ENCODE measurements at places on chromosomes 5 and 9.

GRCh38 chr5:84614906-84615305, 230.2 kb upstream of the EDIL3 start:
- DNase-seq = no peak

DNA sequence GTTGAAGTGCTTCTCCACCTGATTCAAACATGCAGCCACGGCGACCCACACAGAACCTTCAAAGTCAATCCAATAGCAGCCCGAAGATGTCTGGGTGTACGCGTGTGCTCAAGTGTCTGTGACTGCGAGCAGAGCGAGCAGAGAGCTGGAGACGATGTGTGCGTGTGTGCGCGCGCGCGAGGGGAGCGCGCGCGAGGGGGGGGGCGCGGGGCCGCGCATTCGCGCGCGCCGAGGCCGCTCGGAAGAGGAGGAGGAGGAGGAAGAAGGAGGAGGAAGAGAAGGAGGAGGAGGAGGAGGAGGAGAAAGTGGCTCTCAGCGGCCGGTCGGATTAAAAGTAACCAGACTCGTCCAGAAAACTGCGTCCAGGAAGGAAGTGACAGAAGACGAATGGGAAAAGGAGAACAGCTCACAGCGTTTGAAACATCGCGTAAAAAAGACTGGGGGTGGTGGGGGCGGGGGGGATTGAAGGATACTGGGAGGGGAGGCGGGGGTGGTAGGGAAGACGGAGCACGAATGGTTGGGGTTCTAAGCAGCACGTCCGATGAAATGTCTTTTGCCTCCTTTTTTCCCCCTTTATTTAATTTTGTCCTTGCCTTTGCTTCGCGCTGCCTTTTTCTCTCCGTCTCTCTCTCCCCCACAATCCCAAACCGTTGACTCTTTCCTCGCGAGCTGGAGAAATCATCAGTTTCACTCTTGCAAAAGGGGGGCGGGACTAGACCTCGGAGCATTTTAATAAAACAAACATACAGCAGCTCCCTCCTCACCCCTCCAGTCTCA, at the start of gene MEF2C:
TSS of gene MEF2C (minus strand) at position 126 of the 777 bp plus-strand sequence. CDS start 59,396 bp downstream, outside the sequence.
- peak; percentile 44 for DNase-seq

- DNase-seq = no peak
These were observed 70.1 kb downstream of the PCSK5 start for GRCh38 chr9:75960551-75960950.

- DNase-seq = no peak
These were observed 89.4 kb downstream of the RGS7BP start for GRCh38 chr5:64595031-64595855.

GRCh38 chr9:75892216-75892911, 1.9 kb downstream of the PCSK5 start:
- peak; percentile 55 for DNase-seq

DNA sequence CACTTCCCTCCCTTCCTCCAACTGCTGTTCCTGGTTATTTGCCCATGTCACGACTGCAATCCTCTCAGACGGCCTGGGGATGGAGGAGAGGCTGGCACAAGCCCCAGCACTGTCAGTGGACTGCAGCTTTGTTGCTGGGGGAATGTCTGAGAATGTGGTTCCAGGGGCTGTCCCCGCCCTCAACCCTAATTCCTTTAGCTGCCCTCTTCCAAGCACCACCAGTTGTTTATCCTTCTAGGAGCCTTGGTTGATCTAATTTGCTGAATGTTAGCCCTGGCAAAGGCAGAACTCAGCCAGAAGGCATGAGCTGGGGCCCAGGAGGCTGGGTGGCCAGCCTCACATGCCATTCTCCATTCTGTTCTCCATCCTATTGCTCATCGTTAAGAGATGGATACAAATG, 51.6 kb downstream of the ADAM19 start:
- DNase-seq = no peak

- DNase-seq = no peak
These were observed 232.6 kb upstream of the TNC start for GRCh38 chr9:115350548-115350947.

DNA sequence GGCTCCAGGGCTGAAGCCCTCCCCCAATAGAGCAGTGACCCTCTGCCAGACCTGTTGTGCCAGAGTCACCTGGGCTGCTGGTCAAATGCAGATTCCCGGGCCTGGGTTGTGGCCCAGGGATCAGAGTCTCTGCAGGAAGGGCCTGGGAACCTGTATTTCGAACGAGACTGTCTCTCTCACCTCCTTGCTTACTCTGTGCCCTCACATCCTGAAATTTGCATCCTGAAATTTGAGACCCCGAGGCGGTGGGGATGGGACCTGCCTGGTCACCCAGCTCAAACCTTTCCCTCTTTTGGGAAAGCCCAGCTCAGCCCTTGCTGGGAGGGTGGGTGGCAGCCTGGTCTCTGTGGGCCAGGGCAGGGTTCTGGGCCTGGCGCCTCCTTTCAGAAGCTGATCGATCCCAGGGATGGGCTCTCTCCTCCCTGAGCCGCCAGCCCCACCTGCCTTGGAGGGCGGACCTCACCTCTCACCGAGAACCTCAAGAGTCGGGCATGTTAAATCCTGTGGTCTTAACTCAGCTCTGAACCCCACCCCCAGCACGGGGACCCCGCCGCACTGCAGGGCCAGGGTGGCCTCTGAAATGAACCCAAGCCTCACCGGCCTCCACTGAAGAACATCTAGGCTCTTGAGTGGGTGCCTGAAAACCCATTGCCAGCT, 44.0 kb upstream of the IER5L start:
- no peak for DNase-seq

GRCh38 chr9:83431101-83432060, 106.8 kb downstream of the FRMD3 start:
- DNase-seq = no peak

DNA sequence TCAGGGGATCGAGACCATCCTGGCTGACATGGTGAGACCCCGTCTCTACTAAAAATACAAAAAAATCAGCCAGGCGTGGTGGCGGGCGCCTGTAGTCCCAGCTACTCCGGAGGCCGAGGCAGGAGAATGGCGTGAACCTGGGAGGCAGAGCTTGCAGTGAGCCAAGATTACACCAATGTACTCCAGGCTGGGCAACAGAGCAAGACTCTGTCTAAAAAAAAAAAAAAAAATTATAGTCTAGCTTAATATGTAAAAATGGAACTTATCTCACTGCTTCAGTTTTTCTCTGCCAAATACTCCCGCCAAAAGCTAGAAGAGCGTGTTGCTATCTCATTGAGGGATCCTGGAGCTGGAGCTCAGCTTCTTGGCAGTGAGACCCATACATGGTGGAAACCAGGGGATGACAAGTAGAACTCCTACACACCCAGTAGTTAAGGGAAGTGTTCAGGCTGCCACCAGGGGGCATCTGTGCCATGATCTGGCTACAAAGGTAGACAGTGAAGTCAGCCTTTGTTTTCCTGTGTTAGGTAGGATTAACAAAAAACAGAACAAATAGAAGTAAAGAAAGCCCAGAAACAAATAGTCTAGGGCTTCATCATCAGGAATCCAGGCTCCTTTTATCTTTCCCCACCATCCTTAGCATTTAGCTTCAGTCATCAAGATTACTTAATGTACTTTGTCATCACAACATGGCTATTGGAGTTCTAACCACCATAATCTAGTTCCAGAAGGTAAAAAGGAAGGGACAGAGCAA, 33.6 kb upstream of the GLIPR2 start:
- peak; percentile 44 for DNase-seq

DNA sequence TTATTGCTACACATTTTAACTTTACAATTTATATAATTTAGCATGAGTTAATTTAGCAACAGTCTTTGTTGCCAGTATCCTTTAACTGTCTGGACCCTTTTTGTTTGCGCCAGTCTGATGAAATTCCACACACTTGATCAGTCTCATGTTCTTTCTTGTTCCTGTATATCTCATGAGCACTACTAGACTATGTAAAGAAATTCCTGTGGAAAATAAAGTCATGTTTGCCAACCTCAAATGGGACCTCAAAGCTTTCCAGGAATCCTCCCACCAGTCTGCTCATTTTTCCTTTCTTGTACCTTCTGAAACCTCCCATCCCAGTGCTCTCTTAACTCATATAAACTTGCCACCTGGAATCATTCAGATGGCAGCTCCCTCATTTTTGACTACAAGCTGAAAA, 8.0 kb downstream of the DMXL1 start:
- DNase-seq = no peak

Measured in substantia nigra (tissue), 51 donors.